ENCODE measurements at places on chromosomes 7 and 10.
A peak's percentile ranks its signal among the peaks of the same experiment; 100 is the strongest.

- DNase-seq = no peak
Observed at GRCh38 chr10:115883372-115883771, 389.6 kb downstream of the GFRA1 start.

DNA sequence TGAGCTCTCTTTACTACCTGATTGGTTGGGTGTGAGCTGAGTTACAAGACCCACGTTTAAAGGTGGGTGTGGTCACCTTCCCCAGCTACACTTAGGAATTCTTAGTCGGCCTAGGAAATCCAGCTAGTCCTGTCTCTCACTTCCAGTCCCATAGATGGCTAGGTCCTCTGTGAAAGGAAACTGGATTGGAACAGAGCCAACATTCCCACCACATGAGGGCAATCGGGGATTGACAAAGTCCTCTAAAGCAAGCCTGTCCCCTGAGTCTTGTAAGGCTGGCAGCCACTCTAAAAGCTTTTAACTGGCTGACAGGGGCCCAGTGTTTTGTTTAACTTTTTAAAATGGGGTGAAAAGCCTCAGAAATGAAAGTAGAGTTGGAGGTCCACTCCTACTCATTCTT is 15.1 kb upstream of the CROT start:
- DNase-seq = no peak

DNA sequence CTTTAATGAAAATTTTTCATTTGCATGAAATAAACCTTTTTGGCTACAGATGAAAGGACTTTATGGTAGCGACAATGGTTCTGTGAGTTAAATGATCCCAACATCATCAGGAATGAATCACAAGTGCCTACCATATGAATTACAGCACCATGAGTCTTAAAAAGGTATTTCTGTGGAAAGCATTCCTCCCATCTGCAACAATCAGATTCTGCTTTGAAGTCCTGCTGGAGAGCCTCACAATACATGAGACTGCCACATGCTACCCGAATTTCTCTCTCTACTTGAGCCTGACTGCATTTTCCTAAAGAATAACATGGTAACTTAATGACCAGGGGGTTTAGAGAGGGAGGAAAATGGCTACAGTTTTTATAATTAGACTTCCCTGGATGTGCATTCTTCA is 190.3 kb downstream of the TWIST1 start:
- no peak for DNase-seq

- DNase-seq = no peak
Observed at GRCh38 chr10:70513848-70514309, 35.3 kb downstream of the PALD1 start.

- DNase-seq = no peak
Observed at GRCh38 chr7:123675181-123675473, 19.5 kb downstream of the LMOD2 start.

- DNase-seq = no peak
Observed at GRCh38 chr10:70759781-70760180, 25.4 kb downstream of the TBATA start.

- no peak for DNase-seq
Observed at GRCh38 chr10:28363376-28363775, 60.5 kb upstream of the MPP7 start.

- no peak for DNase-seq
Observed at GRCh38 chr7:118572604-118573003, 348.1 kb downstream of the ANKRD7 start.

DNA sequence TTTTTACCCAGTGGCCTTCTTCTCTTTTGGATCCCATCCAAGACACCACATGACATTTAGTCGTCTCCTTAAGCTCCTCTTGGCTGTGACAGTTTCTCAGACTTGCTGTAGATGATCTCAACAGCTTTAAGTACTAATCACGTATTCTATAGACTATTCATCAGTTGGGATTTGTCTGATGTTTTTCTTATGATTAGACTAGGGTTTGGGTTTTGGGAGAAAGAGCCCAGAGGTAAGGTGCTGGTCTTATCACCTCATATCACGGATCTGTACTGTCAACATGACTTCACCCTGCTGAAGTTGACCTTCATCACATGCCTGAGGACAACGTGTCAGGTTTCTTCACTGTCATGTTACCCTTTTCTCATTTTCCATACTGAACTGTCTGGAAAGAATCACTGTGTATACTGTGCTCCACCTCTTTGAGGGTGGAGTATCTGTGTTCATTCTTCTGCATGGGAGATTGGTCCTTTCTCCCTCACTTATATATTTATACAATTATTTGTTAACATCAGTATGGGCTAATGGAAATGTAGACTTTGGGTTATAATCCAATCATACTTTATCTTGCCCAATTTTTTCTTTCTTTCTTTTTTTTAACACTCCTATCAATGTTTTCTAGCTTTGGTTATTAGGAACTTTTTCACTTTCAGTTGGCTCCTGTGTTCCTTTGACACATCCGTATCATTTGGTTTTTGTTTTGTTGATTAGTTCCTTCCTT is 6.4 kb upstream of the HKDC1 start:
- no peak for DNase-seq

GRCh38 chr10:63543576-63543962 is 22.4 kb downstream of the REEP3 start:
- DNase-seq = no peak

GRCh38 chr10:43214956-43215561 is 51.8 kb downstream of the RASGEF1A start:
- DNase-seq = no peak

- no peak for DNase-seq
Observed at GRCh38 chr7:3089493-3089892, 45.8 kb upstream of the CARD11 start.

GRCh38 chr7:102028206-102028826 is 210.9 kb downstream of the CUX1 start:
- no peak for DNase-seq

DNA sequence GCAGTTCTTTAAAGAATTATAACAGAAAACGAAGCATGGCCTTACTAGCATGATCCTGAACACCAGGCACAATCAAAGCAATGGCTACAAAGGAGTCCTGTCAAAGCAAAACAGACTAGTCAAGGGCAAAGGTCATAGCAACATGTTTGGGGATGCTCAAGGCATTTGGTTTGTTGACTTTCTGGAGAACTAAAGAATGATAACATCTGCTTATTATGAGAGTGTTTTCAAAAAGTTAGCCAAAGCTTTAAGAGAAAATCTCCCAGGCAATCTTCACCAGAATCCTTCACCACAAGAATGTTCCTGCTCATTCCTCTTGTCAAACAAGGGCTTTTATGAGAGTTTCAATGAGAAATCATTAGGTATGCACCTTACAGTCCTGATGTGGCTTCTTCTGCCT is 95.1 kb upstream of the CPXM2 start:
- DNase-seq = no peak

DNA sequence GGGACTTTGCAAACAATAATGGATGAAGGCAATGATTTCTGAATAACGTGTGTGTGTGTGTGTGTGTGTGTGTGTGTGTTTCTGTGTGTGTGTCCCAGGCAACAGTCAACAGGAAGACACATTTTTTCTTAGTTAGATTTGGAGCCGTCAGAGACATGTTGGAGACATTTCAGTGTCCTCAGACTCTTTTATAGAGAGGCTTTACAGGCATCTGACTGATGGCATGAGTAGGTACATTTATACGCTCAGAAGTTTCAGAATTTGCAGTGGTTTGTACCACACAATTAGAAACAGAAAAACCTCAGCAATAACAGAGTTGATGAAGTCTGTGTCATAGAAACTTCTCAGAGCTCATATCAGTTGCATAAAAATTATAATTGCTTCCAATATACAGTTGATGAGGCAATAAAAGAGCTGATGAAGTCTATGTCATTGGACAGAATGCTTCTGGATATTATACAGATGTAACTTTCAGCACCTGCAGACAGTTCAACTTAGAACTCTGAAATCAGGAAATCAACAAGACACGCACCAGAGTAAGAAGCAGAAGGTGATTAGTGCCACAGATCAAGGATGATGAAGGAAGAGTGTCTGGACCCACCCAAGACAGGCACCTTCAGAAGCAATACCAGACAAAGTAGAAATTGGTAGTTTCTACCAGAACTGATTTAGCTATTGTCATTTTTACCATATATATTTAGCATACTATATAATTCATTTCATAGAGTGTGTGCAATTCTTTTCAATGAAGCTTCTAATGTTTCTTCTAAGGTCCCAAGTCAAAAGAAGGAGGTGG is 104.5 kb upstream of the LYZL1 start:
- no peak for DNase-seq

DNA sequence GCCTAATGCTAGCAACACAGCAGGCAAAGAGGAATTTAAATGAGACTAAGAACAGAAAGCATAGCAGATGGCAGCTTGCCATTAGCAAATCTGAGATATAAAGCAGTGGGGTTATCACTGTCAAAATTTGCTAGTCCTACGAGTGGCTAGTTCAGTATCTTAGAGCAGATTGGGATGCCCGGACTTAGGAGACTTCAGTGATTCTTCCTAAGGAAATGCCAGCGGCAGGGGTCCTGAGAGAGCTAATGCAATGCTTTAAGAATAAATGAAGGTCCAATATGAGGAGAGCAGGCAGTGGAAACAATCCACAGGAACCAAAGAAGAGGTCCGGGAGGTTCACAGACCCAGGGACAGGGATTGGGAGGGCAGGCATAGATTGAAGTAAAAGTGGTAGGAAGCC is 169.3 kb upstream of the NPSR1 start:
- DNase-seq = no peak

DNA sequence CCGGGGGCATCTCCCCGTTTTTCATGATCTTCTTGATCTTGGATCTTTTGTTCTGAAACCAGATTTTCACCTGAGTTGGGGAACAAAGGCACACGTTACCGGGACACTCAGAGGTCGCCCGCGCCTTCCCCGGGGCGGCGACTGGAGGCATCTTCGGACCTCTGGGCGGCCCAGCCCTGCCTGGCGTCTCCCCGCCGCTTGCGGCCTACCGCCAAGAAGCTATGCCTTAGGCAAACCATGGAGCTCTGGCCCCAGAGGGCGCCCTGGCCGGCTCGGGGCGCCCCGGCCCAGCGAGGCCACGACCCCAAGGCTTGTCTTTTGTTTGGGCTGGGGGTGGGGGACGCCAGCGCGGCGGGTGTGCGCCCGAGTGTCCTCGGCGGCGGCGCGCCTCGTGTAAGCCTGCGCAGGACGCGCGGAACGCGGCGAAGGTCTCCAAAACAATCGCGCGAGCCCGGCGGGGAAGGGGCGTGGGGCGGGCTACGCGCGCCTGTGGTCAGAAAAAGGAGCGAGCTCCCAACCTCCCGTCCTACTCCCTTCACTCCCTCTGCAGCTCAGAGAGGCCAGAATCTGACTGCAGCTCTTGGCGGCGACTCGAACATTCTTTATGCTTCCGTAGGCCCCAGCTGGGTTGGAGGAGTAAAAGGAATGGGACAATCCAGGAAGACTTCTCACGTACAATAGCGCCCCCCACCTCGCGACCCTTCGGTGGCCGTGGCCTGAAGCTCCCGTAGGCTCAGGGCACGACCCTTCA is 3.5 kb downstream of the DLX5 start:
- DNase-seq = no peak

DNA sequence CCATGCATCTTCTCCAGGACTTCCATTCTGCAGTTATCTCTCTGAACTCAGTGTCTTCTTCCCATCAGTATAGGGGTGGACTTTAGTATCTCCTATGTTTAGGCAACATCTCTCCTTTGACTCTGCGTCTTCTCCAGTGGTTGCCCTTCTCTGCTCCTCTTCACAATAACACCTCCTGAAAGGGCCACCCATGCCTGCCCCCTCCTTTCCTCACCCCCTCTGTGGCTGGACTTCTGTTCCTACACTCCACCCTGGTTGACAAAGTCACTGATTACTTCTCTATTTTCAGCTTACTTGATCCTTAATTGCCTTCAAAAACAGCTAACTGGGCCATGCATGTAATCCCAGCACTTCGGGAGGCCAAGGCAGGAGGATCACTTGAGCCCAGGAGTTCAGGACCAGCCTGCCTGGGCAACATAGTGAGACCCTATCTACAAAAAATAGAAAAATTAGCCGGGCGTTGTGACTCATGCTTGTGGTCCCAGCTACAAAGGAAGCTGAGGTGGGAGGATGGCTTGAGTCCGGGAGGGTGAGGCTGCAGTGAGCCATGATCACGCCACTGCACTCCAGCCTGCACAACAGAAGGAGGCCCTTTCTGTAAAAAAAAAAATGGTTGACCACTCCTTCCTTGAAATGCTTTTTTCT is 13.7 kb downstream of the SRGN start:
- DNase-seq = no peak

DNA sequence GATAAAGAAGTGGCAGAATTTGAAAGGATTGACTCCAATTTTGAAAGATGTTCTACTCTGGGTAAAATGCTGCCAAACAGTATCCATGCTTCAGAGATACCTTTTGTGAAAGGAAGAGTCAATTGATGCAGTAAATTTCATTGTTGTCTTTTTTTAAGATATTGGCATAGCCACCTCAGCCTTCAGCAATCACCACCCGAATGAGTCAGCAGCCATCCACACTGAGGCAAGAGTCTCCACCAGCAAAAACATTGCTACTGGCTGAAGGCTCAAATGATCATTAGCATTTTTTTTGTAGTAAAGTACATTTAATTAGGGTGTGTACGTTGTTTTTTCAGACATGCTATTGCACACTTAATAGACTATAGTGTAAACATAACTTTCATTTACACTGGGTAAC is 31.7 kb upstream of the CYP26C1 start:
- no peak for DNase-seq

DNA sequence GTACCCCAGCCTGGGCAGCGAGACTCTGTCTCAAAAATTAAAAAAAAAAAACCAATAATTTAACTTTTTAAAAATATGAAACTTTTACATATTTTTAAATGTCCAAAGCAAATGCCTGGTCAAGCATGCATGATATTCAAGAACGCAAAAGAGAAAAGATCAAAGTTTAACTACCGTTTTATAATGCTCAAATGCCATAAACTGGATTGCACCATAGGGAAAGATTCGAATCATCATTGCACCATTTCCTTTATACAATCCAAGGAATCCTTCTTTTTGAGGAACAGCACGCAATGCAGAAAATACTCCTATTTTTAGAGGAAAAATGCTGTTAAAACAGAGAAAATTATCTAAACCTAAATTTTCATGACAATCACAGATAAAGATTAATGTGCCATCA is 20.9 kb downstream of the SLC25A16 start:
- DNase-seq = no peak

GRCh38 chr10:47376522-47377220 is 7.4 kb downstream of the ZNF488 start:
- DNase-seq = peak; percentile 30

Data from D341Med (cell line).